ENCODE measurements at places on chromosomes 1 and 21.

DNA sequence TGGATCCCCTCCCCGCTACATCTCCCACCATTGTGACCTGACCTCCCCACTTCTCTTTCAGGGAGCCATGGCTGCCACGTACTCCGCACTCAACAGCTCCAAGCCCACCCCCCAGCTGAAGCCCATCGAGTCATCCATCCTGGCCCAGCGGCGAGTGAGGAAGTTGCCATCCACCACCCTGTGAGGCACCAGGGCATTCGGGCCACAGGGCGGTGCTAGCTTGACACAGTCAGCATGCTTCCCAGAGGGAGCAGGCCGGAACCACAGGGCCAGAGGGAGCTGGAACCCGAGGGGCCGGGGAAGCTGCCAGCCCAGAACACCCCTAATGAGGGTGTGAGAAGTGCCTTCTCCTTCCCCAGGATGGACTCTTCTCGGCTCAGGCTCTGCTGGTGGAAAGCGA is 44.5 kb downstream of the RPS6KA1 start:
- no peak for DNase-seq

DNA sequence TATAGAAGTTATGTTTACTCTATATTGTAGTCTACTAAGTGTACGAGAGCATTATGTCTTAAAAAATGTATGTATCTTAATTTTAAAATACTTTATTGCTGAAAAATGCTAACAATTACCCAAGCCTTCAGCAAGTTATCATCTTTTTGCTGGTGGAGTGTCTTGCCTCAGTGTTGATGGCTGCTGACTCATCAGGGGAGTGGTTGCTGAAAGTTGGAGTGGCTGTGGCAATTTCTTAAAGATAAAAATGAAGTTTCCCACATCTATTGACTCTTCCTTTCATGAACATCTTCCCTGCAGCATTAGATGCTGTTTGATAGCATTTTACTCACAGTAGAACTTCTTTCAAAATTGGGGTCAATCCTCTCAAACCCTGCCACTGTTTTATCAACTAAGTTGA is 95.8 kb downstream of the CDC7 start:
- no peak for DNase-seq

GRCh38 chr1:51435878-51436277 is 83.2 kb downstream of the EPS15 start:
- no peak for DNase-seq

GRCh38 chr1:182829285-182829932 is 9.7 kb upstream of the DHX9 start:
- no peak for DNase-seq

DNA sequence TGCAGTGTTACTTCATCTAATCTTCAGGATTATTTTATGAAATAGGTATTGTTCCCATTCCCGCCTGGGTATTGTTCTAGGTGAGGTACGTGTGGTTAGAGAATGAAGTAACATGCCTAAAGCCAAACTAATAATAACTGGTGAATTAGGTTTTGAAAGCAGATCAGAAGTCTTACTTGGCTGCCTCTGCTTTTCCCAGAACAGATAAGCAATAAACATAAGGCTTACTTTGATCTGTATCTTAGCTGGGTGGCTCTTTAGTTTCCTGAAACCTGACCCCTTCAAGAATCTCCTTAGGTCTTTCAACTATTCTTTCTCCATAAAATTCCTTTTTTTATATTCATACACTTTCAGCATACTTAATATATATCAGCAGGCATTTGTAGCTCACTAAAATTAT is 65.3 kb downstream of the VAV3 start:
- DNase-seq: no peak

GRCh38 chr1:213268221-213268620 is 217.2 kb downstream of the RPS6KC1 start:
- no peak for DNase-seq

DNA sequence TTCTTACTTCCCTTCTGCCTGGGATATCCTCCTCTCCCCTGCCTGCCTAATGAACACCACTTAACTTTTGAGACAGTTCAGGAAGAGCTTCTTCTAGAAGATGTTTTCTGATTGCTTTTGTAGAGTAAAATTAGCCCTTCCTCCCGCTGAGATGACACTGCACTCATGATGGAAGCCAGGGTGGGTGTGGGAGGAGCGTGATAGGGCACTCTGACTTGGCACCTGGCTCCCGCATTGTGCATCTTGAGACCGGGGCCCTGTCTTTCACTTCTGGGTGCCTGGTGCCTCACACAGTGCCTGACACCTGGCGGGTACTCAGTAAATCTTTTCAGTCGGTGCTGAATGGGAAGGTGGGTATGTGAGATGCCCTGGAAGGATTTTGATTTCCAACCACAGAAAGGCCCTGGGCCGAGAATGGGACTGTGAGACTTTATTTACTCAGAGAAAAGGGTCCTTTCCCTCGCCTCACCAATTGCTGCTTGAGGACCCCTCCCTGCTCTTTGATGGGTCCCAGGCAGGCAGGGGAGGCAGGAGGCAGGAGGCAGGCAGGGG is 6.8 kb downstream of the THEM5 start:
- DNase-seq: no peak

- DNase-seq: no peak
Observed at GRCh38 chr1:243842978-243843511, 7.0 kb downstream of the AKT3 start.

GRCh38 chr1:63798284-63798683 is 24.5 kb downstream of the ROR1 start:
- no peak for DNase-seq

DNA sequence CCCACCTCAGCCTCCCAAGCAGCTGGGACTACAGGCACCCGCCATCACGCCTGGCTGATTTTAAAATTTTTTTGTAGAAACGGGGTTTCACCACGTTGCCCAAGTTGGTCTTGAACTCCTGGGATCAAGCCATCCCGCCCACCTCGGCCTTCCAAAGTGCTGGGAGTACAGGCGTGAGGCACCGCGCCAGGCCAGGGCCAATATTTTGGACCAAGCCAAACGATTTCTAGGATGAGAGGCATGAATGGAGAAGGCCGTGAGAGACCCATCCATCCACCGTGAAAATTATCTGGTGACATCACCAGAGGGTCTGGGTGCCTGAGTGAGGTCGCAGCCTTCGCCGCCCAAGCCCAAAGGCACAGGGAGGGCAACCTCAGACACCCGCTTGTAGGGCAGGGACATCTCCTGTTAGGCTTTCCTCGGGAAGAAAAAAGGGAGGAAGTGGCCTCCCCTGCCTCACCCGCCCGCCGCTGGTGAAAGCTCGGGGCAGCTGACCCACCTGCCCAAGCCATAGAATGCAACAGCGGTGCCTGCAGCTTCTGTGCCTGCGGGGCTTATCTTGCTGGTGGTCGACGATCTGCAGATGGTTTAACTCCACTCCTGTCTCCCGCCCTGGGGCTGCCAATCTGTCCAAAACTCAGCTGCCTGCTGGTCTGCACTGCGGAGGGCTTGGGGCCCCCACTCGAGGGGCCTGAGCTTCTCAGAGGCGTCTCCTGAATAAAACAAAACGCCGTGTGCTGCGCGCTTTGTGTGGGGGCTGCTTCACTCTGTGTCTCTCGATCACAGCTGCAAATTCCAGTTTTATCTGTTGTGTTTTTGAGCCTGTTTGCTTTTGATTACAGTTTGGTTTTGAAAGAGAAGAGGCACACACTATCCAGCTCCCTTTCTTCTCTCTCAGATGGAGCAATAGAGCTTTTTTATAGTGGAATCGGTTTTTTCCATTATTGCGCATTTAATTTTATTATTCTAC is 85.8 kb downstream of the MRPS6 start:
- no peak for DNase-seq

GRCh38 chr1:222021129-222021528 is 279.2 kb upstream of the DUSP10 start:
- DNase-seq: no peak

- DNase-seq: no peak
Observed at GRCh38 chr1:39142401-39143060, 62.0 kb upstream of the MACF1 start.

DNA sequence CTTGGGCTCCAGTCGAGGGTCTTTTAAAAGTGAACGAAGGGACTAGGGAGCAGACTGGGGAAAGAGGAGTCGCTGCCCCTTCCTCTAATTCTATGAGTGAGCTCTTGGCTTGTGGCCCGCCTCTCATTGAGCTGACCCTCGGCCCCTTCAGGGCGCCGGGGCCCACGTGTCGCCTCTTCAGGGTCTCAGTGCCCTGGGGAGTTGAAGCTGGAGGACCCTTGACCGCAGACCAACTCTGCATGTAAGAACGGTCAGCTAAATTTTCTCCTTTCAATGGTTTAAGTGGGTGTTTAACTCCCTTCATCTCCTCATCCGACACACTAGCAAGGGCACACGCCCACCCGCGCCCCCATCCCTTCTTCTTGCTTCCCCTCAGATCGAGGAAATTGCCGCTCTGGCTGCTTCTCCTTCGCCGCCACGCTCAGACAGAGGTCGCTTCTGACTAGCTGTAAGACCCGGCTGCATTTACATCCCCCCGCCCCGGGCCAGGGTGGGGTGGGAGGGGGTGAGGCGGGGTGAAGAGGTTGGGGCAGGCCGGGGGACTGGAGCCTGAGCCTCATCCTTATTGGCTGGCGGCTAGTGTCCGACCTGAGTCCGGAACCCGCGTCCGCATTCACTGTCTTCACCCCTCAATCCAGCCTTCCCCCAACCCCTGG is 10.9 kb downstream of the NR5A2 start:
- no peak for DNase-seq

- DNase-seq: peak; percentile 95
Observed at GRCh38 chr1:12339811-12340543, 110.1 kb downstream of the VPS13D start.

DNA sequence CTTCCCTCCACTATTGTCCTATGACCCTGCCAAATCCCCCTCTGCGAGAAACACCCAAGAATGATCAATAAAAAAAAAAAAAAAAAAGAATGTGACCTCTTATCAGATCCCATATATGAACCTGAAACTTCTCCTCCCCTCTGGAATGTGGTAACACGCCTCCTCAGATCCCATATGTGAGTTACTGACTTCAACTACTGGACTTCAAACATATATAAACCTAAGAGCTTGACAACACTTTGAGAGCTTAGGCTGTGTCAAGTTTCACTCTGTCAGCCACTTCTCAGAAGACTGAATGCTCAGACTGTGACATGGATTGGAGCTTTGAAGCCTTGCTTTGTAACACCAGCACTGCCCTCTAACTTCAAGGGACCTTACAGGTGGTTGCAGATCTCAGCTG is 148.4 kb downstream of the COP1 start:
- no peak for DNase-seq

DNA sequence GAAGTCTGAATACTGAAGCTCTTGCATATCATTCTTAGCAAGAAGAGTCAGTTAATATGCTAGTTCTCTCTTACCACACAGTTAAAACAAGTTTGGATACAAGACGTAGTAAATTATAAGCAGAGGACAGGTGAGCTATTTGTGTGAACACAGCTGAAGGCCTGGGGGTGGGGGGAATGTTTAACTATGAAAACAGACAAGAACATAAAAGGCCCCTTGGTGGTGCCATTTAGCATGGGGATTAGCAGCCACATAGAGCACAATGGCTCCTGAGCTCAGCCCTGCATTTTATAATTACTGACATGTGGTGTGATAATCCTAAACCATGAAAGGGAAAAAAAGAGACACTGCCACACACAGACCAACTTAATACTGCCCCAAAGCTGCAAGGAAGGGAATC is 94.8 kb downstream of the TGFBR3 start:
- peak; percentile 14 for DNase-seq

DNA sequence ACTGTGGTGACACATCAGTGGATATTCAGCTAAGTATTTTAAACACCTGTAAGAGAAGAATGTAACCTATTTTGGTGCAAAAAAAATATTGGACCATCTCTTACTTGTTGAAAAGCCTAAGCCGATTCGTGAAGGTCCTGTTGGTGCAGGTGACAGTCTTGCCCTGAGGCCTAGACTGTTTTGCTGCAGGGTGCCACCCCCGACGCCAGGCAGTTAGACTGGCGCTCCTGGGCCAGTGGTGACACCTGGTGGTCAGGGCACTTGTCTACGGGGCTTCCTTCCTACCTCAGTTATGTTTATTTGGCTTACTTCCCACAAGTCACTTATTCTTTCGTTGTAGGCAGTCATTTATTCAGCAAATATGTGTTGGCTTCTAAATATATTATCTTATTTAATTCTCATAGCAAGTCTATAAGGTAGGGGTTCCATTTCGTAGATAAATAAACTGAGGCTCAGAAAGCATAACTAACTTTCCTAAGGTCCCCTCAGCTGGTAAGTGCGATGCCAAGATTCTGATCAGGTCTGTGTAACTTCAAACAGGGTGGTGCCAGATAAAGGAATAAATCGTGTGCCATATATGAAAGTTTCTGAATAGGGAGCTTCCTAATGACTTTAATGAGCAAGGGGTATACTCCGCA is 1.9 kb downstream of the EEIG2 start:
- no peak for DNase-seq

Measured in DMS 273 treated with DMSO at 0.1 percent for 48 hours (cell line).